ACHN (cell line): ENCODE measurements at places on chromosomes 5 and 9.

GRCh38 chr5:150473673-150474358 is 24.3 kb upstream of the RPS14 start:
- DNase-seq = peak; percentile 97

DNA sequence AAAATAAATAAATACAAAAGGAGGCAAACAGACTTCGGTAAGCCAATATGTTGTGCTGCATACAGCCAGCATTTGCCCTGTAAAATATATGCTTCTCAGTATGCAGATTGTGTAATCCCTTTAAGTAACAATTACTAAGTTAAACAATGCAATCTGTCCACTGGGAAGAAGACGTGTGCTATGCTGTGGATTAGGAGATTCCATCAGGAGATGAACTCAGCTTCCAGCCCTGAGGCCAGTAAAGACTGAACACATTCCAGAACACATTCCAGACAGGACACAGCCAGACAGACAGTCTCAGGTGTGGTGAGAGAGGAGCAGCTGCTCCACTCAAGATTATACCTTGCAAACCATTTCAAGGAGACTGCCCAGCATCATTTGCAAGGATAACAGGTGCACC is 97.8 kb downstream of the MPDZ start:
- no peak for DNase-seq

- DNase-seq = no peak
Observed at GRCh38 chr5:32790411-32790951, 79.4 kb downstream of the NPR3 start.

DNA sequence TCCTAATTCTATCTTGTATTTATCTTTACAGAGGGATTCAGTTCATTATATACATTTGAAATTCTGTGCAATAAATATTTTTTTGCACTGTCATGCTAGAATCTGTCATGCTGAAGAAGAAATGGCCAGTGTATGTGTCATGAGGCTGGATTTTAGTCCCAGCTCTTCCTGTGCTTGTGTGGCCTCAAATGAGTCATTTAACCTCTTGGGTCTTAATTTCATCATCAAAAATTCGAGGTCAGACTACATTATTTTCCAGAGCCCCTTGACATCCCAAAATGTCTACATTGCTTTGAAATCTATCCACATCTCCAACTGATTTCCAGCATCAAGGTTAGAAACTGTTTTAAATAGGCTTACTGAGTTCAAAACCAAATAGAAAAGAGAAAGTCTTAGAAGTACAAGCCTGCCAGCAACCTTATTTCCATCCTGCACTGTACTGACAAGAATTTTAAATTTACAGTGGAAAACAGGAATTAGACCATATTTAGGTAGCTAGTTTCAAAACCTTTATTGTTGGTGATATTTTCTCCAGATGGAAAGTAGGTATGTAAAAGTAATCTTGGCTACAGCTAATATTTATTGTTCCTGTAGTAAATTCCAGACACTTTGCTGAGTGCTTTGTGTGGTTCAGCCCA is 96.7 kb upstream of the MAMDC2 start:
- peak; percentile 83 for DNase-seq

GRCh38 chr5:16492398-16493140 is 27.0 kb upstream of the ZNF622 start:
- DNase-seq = peak; percentile 18

DNA sequence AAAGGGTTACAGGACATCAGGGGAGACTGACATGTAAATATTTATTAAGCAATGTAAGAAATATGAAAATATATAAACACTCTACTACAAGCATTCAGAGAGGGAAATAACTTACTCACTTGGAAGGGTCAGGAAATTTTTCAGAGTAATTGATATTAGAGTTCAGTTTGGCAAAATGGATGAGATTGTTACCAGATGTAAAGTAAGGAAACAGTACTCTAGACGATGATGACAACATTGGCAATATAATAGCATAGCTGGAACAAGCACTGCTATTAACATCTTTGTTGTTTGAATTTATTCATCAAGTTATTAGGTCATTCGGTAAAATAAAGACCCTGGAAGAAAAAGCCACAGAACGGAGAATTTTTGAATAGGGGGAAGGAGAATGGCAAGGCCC is 49.1 kb downstream of the GNA14 start:
- no peak for DNase-seq

DNA sequence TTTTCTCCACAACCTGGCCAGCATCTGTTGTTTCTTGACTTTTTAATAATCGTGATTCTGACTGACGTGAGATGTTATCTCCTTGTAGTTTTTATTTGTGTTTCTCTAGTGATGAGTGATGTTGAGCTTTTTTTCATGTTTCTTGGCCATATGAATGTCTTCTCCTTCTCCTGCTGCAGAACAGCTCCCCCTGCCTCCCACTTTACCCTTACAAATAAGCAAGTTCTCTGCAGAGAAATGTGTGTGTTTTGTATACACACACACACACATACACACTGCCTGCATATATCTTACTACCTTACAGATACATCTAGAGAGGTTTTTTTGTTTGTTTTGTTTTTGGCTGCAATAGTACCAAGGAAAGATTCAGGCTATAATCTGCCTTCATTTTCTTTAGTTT is 88.7 kb upstream of the PHF24 start:
- DNase-seq = peak; percentile 20

GRCh38 chr9:115923903-115924668 is 229.5 kb upstream of the PAPPA start:
- no peak for DNase-seq

DNA sequence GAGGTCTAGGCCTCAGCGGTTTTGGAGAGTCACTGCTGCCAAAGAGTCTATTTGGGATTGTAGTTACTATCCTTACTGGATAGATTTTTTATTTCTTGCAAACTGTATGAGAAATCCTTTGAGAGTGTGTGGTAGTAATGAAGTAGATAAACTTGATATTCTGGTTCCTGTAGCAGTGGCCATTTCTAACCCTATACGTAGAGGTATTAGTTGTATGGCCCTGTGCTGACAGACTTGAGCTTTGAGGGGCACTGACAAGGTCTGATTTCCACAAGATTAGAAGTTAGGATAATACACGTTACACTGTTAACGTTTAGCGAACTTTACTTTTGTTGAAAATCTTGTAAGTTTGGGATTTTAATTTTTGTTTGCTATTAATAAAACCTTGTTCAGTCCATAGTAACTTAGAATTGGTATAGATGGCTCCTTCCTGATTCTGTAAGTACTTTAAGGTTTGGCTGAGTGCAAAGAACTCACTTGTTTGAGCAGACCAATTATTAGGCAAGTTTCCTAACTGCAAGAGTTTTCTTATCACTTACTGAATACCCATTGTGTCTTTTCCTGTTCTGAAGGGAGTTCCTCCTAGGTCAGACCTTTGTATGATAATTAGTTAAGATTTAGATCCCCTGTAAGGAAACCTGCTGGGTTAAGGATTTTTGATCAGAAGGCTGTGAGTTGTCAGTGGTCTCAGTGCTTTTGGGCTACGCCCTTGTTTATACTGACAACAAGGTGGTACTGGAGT is 31.4 kb downstream of the GCNT1 start:
- no peak for DNase-seq

- DNase-seq = no peak
Observed at GRCh38 chr9:137035937-137036336, 4.0 kb upstream of the FUT7 start.

DNA sequence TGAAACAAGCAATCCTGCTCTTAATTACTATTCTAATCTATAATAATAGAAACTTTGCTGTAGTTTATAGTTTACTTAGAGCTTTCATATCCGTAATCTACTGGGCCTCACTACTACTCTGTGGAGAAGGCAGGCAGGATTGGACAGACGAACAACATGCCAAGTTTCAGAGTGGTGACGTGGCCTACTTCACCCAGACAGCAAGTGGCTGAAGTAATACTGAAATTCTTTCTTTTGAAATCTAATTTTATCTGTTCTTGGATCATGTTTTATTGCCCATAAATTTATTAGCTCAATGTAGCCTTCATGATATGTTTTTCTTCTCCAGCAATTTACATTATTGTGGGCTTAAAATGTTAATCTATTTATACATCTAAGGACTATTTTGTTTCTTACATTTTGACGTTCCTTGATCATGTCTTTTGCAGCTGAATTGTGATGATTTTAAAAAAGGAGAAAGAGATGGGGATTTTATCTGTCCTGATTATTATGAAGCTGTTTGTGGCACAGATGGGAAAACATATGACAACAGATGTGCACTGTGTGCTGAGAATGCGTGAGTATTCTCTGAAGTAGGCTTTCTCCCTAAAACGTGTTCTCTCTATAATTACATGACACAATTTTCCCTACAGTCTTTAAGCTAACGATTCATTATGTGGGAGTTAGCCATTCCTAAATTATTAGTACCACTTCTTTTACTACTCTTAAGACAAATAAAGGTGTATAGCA is 22.4 kb downstream of the SPINK5 start:
- DNase-seq = no peak

DNA sequence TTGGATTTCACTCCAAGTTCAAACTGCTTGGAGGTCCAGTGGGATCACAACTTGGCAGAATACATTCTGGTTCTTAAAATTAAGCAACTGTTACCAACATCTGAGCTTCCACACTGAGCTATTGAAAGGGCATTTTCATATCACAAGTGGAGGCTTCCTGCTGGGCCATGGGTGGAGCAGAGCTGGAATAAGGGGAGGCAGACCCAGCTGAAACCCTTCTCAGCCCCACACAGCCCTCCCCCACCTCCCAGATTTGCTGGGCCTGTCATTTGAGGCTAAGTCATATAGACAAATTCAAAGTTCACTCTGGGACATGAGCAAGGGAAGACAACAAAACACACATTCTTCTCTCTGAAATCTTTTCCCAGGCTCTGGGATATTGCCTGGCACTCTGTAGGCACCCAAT is 79.9 kb downstream of the ACTL7B start:
- no peak for DNase-seq

DNA sequence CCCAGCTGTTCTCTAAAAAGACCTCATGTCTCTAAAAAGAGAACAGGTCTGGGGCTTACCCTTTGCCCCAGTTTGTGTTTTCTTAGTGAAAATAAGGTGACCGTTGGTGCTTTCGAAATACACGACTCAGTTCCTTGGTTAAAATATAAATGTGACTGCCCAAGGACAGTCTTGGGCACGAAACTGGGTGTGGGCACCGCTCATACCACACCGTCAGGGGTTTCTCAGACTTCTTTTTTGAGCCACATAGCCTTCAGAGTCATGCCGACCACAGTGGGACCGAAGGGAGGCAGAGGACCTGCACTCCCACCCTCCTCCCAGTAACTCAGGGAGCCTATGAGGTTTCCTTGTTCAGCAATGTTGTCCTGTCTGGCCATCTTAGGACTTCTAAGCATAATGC is 6.5 kb downstream of the SNX18 start:
- DNase-seq = no peak

DNA sequence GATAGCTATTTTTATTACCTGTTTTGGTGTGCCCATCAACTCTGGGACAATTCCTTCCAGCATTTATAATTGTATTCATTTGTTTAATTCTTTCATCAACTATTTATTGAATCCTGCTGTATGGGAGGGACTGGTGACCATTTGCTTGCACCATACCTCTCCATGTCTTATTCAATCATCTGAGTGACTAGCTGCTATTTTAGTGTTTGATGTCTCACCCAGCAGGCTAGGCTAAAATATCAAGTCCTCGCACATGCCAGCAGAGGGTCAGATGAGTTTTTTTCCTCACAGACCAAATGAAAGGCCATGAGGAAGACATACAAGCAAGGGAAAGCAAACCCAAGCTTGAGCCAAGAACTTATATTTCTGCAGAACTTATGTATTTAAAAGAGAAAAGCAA is 63.9 kb downstream of the CETN3 start:
- DNase-seq = no peak

DNA sequence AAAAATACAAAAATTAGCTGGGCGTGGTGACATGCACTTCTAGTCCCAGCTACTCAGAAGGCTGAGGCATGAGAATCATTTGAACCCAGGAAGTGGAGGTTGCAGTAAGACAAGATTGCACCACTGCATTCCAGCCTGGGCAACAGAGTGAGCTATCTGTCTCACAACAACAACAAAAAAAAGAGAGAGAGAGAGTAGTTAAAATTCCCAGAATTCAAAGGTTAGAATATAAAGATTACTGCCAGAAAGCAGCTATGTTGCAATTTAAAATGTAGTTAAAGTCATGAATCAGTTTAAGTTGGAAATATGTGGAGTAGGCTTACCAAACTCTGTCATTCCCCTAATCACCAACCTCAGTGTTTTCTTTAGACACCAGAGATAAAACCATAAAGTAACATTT is 58.7 kb upstream of the SUSD1 start:
- no peak for DNase-seq

DNA sequence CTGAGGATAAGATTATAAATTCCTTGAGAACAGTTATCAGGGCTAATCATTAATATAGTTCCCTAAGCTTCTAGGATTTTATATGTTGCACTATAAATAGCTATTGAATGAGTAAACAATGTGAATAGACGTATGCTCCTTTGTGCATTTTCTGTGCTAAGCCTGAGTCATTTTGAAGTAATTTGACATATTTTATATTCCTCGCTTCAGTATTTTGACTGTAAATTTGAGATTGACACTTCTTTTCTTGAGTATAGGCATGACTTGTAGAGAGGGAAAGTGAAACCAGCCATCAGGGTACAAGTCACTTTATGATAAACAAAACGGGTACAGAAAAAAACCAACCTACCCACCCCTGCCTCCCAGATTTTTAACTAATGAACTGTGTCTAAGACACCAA is 367.7 kb upstream of the PRR16 start:
- DNase-seq = peak; percentile 61

GRCh38 chr5:103271570-103272289 is 13.2 kb downstream of the MACIR start:
- DNase-seq = peak; percentile 6

DNA sequence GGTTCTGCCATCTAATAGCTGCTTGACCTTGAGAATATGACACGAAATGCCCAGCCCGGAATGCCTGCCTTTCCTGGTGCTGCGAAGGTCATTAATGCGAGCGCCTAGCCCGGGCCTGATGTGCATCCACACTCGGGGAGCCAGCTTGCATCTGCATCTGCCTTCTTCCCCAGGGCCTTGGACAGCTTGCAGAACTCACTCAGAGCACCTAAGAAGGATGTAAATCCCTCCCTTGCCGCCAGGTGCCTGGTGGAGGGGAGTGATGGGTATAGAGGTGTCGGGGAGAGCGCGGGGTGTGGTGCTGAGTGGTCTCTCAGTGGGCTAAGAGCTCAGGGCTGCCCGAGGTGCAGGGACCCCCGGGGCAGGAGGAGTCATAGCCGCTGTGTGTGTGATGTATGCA is 127.2 kb downstream of the MRPL36 start:
- DNase-seq = no peak

DNA sequence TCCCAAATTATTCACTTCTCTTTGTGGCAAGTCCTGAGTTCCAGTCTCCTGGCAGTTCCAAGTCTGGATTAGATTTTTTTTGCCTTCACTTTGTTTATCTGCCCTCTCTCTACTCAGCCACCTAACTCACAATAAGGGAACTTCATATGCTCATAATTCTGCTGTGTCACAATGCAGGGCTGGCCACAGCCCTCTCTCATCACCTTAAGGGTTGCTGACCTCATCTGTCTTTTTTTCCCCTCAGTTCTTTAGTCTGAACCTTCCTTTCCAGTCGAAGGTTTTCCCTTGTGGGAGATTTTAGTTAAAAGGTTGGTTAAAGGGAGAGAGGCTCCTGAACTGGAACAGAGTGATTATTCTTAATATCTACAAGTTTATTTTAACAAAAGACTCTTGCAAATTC is 4.1 kb downstream of the BAG1 start:
- no peak for DNase-seq
